Stimulated activated CD8-positive, alpha-beta memory T cell treated with anti-CD3 and anti-CD28 coated beads, Interleukin-2, amount 100 ng/mL, for 1 hour (primary cell): ENCODE measurements at places on chromosomes 7 and 10.

DNA sequence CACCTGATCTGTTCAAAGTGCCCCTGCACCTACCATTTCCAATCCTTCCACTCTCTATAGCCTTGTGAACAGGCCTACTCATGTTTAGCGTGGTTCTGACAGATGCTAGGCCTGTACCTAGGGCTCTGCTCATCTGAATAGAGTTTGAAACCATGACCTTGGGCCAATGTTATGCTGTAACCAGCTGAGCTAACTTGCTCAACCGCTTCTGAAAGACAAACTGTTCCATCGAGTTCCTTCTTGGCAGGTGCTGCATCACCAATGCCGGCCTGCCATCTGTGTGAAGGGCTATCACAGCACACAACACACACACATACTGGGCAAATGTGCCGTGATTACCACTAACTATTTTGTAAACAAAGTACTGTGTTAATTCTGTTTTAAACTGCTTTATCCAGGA lies 419.0 kb upstream of the GALNT17 start:
- DNase-seq, result no peak

DNA sequence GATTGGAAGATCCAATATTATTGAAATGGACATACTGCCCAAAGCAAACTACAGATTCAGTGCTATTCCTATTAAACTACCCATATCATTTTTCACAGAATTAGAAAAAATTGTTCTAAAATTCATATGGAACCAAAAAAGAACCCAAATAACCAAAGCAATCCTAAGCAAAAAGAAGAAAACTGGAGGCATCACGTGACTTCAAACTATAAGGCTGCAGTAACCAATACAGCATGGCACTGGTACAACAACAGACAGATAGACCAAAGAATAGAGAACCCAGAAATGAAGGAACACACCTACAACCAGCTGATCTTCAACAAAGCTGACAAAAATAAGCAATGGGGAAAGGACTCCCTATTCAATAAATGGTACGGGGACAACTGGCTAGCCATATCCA lies 765.4 kb downstream of the SORCS3 start:
- no peak for DNase-seq

- no peak for DNase-seq
Measured at GRCh38 chr7:149456506-149457421, 4.1 kb downstream of the ZNF777 start.

DNA sequence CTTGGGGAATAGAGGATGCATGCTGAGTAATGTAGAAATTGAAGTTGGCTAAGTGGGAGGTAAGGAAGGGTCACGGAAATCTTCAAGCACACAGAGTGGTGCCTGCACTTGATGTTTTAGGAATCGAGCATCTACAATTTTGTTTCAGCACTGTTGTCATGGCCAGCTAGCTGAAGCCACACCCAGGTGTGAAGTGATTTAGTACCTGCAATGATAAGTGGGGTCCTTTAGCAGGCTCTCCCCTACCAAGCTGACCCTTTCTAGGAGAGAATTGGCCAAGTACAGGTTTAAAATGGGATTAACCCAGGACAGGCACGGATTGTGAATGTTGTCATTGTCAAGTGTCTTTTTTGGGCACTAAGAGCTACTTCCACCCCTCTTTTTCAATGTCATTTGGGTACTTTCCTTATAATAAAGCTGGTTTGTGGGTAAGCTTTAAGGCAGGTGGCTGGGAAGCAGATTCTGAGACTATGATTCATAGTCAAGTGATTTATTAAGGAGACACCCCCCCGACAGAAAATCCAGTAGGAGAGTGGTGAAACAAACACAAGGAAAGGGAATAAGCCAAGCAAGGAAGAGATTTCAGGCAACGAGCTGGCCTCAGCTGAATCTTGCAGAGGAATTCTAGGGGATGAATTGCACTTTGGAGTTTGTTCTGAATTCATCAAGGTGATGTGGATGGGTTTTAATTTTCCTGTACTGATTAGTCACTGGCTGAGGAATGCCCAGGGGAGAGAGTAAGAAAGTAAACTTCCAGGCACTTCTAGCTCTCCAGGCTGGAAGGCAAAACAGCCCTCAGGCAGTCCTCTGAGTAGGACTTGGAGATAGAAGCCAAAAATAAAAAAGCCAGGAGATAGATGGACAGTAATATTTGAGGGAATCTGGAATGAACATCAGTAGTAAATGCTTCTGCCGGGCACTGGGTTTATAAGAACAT lies 1128.4 kb downstream of the SORCS3 start:
- no peak for DNase-seq

GRCh38 chr10:96453856-96454583 lies 59.7 kb downstream of the TLL2 start:
- no peak for DNase-seq

DNA sequence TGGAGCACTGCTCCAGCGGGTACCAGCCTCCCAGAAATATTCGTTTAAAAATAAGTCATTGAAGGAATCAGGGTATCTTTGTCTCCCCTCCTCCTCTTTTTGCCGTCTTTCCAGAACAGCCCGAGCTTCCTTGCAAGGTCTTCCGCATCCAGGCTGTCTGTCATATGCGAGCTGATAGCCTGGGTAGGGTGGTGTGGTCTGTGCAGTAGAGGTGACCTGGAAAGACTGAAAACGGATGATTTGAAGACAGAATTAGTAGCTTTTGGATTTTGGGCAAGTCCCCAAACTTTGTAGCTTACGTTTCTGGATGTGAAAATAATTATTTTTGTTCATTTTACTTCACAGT lies 480 bp downstream of the VPS50 start:
- peak; percentile 0 for DNase-seq

GRCh38 chr7:107857541-107857912 lies 33.5 kb upstream of the DLD start:
- no peak for DNase-seq

GRCh38 chr10:89414879-89415821 lies 782 bp downstream of the IFIT5 start:
- peak; percentile 2 for DNase-seq

GRCh38 chr10:3682745-3683144 lies 102.3 kb downstream of the KLF6 start:
- DNase-seq, result no peak

- DNase-seq, result no peak
Measured at GRCh38 chr10:67221939-67222494, 296.2 kb downstream of the LRRTM3 start.

DNA sequence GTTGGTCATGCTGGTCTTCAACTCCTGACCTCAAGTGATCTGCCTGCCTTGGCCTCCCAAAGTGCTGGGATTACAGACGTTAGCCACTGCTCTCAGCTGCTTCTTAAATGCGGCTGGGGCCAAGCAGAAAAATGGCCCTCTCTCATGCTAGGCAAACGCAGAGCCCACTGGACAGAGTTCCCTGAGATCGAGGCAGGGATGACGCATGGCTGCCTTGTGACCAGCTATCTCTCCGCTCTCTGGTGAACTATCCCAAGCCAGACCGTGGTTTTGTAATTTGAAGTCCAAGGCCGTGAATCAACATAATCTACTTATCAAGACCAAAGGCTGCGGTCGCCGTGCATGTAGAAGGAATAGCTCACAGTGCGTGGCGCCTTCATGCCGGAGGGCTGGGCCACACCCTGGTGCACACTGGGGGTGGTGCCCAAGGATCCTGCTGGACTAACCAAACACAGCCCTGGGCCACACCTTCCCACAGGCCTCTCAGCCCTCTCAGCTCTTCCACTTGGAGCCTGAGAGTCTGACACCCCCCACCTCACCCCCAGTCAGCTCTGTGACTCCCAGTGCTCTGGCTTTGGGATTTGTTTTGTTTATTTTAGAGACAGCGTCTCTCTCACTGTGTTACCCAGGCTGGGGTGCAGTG lies 88.1 kb upstream of the CUX1 start:
- DNase-seq, result no peak

DNA sequence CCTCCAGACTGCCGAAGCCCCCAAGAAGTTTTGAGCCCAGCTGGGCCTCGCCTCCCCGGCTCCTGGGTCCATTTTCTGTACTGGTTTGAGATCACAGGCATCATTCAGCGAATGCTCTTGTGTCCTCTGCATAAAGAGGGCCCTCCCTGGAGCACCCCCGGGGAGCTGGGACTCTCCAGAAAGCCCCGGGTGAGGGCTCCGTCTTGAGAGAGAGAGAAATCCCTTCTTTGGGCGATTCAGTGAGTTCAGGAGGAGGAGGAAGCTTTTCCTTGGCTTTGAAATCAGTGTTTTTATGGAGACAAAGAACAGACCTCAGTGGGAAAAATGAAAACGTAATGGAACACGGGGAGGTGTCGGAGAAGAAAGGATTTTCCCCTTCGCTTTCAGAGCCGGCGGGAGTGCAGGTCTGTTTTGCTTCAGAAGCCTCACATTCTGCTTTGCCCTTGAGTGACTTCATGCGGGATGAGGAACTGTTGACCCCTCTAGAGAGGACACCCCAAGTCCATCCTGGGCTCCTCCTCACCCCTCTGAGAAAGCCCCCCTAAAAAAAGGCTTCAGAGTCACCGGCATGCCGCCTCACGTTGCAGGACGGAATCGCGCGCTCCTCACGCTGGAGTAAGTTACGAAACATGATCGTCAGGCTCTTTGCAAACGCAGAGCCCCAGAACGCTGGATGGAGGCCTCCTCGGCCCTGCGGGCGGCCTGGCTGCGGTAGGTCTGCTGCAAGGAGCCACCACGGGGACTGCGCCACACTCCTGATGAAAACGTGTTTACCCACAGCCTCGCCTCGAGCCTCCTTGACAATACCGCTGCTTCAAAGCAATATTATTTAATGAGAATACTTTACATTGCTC lies 8.5 kb upstream of the AP5Z1 start:
- no peak for DNase-seq

GRCh38 chr10:93096901-93097300 lies 23.2 kb downstream of the CYP26A1 start:
- no peak for DNase-seq

DNA sequence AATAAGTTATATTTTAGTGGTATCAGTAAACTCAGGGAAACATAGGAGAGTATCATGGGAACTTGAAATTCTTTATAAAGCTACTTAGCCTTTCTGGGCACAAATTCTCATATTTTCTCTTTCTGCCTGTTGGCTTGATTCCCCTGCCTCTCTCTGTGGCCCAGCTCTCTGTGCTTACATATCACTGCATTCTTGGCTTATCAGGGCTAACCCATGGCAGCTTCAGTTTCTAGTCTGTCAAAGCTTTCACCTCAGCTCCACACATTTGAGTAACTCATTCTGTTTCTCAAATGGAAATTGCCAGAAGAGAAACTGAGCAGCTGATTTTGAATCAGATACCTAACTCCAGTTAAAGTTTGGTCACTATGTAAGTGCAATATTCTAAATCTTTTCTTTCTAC lies 713.1 kb downstream of the DNAJB9 start:
- DNase-seq, result no peak

DNA sequence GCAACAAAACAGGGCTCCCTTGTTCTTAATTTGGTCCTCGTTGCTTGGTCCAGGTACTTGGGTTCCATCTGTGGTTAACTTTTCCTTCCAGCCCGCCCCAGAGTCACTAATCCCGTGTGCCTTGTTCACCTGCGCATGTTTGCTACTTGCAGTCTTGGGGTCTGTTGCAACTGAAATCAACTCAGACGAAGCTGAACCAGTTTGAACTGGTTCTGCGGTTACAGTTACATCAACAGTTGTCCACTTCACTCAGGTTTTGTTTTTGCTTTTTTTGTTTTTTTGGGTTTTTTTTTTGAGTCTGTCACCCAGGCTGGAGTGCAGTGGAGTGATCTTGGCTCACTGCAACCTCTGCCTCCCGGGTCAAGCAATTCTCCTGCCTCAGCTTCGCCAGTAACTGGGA lies 34.7 kb downstream of the TRRAP start:
- DNase-seq, result no peak

GRCh38 chr7:87564296-87564963 lies 36.3 kb downstream of the ABCB1 start:
- no peak for DNase-seq

DNA sequence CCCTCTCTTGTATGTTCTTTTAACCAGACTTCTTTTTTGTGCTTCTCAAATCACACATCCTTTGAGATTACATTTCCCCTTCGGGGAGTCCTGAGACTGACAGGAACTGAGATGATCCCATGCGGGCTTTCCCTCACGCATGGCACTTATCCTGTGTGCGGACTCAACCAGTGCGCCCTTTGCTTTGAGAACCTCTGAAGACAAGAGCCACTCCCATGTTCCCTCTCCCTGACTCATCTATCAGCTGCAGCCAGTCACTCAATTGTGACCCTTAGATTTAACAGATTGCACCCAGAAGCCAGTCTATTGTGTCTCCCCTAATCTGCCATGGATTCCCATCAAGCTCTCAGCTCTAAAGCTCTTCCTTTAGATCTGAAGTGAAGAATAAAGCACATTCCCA lies 353.9 kb upstream of the MEOX2 start:
- no peak for DNase-seq

DNA sequence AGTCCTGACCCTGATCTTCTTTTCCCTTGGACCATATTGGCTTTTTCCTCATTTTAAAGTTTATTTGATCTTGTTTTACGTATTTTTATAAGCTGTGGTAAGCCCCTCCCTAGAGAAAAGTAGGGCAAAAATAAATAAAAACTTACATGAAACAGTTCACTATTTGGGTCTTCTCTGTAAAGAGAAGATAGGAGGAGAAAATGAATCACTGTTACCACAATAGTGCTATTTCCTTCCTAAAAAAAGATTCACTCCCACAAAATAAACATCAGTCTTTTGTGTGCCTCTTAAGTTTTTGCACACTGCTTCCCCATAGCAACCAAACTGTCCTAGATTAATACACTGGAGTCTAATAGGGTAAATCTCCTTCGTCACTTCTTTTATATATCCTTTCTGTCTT lies 1.4 kb upstream of the SVIL start:
- DNase-seq, result no peak

DNA sequence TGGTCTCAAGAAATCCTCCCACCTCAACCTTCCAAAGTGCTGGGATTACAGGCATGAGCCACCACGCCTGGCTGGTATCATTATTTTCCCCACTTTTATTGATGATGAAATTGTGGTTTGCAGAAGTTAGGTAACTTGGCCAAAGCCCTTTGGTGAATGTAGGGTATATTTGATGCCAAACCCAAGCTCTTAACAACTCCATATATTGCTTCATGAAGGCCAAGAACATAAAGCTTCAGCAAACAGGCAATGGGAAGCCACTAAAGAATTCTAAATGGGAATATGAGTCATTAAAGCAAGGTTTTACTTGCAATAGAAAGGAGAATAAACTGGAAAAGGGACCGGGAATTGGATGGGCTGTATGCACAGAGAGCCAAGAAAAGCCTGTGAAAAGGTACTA lies 142.7 kb downstream of the KMT2E start:
- DNase-seq, result no peak

- no peak for DNase-seq
Measured at GRCh38 chr7:47782022-47782421, 166.2 kb downstream of the PKD1L1 start.

GRCh38 chr10:132152896-132153580 lies 33.7 kb upstream of the DPYSL4 start:
- DNase-seq, result no peak

DNA sequence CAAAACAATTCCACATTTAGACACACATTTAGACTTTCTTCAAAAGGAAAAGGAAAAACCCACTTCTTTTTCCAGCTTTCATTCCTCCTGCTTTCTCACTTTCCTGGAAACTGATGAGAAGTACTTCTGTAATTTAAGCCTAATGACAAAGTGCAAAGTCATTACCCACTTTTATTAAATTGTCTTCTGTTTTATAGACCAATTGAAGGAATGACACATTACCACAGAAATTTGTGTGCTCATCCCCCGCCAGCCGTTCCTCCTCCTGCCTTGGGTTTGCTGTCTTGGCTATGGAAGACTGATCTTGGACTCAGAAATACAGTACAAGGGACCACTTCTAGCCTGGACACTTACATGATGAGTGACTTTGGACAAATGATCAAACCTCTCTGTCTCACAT lies 717.8 kb downstream of the SORCS3 start:
- DNase-seq, result no peak

- DNase-seq, result no peak
Measured at GRCh38 chr10:75165684-75166622, 44.6 kb upstream of the VDAC2 start.

- no peak for DNase-seq
Measured at GRCh38 chr10:69685802-69686585, 55.9 kb downstream of the FAM241B start.
